ENCODE measurements at places on chromosomes 5 and 9.
A peak's percentile ranks its signal among the peaks of the same experiment; 100 is the strongest.

GRCh38 chr5:113612060-113612496, 98.6 kb downstream of the YTHDC2 start:
- peak; percentile 50 for DNase-seq

DNA sequence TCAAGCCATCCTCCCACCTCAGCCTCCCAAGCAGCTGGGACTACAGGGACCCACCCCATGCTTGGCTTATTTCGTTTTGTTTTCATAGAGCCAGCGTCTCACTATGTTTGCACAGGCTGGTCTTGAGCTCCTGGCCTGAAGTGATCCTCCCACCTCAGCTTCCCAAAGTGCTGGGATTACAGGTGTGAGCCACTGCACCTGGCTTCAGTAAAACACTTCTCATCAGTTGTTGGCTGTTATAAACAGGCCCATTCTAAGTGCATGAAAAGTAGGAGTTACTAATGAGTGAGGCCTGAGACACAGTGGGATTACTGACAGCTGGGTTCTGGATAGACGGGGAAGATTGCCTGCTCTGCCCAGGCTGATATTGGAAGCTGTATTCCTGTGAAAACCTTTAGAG, 3.5 kb downstream of the CRB2 start:
- DNase-seq = peak; percentile 77

DNA sequence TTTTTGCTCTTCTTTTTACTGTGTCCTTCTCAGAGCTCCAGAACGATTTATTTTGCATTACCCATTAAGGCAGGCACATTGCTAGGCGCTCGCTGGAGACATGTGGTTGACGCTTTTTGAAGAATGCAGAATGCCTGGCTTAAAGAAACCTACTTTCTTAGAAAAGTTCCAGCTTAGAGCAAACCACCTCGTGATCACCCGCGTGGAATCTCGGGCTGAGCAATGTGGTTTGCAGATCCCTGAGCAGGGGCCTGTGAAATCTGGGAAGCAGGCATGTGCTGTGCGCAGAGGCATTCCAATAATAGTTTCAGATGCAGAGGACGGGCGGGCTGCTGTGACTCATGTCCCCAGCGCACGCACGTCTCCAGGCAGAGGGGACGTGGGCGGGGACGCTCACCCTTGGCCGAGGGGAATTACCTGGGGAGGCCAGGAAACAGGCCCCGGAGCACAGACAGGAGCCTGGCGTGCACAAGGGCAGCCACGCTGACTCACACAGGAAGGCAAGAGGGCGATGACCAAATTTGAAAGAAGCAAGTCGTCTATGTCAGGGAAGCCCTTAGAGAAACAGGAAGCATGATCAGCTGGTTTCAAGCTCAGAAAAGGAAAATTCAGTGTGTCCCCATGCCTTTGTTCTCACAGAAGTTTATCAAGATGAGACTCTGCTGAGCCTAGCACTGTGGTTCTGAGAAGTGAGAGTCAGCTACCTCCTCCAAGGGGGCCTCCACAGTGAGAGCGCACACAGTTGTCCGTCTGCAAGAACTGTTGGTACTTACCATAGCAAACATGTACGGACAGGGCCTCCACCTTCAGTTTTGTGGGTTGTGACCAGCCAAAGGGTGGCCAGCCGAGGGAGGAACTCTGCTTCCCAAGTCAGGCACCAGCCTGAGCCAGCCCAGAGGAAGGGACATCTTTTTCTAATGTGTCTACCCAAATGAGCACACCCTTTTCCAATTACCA, 218.6 kb downstream of the PIK3R1 start:
- no peak for DNase-seq

DNA sequence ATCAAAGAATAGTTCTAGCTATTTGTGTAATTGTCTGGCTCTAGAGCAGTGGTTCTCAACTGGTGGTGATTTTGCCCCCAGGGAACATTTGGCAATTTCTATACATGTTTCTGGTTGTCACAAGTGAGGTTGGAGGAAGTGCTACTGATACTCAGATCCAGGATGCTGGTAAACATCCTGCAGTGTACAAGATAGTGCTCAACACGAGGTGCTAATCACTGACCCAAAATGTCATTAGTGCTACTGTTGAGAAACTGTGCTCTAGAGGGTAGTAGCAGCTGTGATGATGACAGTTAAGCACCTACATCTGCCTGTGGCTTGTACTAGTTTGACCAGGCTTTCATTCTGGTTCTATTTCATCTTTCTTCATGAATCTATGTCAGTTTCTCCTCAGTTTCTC, 22.1 kb downstream of the LRRC19 start:
- DNase-seq = peak; percentile 4

DNA sequence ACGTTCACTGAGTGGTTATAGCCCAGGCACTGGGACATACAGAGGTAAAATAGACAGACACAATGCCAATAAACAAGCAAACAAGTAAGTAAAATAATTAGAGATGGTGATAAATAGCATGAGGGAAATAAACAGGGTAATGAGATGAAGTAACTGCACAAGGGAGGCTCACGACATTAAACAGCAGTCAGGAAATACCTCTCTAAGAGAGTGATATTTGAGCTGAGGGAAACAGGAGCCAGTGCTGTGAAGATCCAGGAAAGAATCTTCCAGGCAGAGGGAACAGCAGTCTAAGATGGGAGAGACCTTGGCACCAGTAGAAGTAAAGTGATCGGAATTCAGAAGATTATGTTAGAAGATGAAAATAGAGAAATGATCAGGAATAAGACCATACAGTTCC, 279.4 kb downstream of the HINT1 start:
- no peak for DNase-seq

DNA sequence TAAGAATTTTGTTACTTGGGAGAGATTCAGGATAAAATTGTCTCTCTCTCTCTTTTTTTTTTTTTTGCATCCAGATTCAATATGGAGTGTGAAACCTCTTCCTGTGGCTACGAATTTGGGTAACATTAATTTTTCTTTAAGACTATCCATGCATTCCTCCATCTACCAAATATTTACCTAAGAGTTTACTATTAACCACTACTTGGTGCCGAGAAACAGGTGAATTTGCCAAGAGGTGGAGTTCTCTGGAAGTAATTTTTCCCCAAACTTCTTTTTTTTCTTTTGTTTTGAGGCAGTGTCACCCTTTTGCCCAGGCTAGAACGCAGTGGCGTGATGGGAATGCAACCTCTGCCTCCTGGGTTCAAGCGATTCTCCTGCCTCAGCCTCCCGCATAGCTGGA, 206.3 kb upstream of the VLDLR start:
- DNase-seq = no peak

DNA sequence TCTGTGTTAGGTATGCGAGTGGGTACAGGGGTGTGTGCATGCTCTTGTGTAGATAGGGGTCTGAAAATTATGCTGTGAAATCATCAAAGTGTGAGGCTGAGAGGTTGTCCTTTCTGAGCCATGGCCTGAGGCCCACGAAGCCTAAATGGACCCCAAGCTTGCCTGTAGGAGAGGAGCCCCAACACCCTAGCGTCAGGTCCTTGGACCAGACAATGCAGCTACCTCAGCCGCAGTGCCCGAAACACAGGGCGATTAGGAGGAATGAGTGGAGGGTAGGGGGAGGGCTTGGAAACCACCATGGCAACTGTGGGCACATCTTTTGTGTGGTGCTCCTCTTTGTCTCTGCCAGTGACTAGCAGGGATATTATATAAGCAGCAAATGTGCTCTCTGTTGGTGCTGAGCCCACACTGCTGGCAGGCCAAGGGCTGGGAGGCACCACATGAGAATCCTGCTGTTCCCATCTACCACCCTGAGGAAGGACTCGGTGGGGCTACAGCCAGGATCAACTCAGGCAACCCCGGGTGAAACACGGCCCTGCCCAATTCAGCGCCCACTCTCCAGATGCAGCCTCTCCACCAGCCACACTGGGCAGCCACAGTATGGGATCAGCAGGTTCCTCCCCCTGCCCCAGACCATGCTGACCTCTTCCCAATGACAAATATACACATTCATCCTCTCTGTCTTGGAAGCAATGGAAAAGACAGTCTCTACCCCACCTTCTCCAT, 84.6 kb upstream of the FSTL4 start:
- DNase-seq = no peak

GRCh38 chr9:124040935-124041816, 29.6 kb downstream of the LHX2 start:
- DNase-seq = peak; percentile 59

DNA sequence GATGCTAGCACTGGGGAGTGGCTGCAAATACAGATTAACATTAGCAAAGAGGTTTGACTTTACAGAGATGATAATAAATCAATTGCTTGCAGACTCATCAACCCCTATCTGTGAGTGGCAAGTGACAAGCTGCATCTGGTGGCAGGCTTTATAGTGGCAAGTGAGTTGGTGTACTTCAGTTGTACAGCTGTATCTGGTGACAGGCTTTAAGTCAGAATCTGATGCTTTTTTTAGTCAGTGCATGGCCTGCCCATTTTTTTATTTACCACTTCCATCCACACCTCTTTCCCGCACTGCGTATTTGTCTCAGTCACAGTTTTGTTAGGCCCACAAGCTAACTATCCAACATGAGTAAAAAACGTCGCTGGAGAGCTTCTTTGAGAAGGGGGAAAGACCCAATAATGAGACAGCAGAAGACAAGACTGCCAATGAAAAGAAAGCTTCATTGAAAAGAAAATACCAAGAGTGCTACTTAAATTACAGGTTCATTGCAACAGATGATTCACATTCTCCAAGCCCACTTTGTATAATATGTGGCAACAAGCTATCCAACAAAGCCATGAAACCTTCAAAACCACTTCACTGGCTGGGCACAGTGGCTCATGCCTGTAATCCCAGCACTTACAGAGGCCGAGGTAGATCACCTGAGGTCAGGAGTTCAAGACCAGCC, 23.1 kb downstream of the ANP32B start:
- no peak for DNase-seq

GRCh38 chr9:27206041-27206440, 90.9 kb downstream of the EQTN start:
- DNase-seq = no peak

DNA sequence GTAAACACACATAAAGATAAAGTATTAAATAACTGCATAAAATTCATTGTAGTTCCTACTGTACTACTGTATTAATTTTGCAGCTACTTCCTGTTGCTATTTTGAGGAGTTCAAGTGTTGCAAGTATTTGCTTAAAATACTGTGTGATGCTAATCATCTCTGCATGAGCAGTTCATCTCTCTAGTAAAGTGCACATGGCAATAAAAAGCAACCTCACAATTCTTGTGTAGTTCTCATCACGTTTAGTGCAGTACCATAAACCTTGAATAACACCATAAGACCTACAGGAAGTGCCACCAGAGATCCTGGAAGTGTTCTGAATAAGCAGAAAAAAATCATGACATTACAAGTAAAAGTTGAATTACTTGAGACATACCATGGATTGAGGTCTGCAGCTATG, 34.6 kb downstream of the CPLANE1 start:
- DNase-seq = no peak

DNA sequence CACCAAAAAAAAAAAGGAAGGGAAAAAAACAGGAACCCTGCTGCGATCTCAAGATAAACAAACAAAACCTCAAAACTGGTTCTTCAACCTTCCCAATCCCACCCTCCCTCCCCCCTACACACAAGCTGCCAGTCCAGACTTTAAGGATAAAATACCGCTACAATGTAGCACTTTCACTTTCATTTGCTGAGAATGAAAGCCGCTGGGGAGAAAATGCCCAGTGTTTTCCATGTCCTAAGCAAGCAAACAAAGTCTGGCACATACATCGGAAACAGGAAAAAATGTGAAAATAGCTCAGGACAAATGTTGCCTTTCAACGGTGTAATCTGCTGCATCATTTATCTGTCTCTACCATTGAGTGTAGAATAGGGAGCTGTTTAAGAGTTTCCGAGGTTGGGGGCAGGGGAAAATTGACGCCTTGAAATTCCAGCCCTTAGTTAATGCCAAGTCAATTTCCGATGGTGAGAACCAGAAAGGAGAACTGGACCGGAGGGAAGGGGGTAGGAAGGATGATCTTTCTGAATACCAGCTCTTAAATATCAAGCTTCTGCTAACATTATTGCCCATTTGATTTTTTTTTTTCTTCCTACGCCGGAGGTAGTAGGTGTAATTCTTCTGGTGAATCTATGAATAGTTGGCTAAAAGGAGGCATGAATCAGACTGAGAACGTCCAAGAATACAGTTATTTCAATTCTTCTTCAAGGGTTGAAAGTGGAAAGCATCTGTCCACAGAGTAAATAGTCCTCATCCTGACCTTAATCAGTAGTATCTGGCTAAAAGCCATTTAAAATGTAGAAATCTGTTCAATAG, 1.2 kb upstream of the ADAMTS6 start:
- DNase-seq = no peak

GRCh38 chr5:173069671-173070070, 13.5 kb downstream of the CREBRF start:
- no peak for DNase-seq

DNA sequence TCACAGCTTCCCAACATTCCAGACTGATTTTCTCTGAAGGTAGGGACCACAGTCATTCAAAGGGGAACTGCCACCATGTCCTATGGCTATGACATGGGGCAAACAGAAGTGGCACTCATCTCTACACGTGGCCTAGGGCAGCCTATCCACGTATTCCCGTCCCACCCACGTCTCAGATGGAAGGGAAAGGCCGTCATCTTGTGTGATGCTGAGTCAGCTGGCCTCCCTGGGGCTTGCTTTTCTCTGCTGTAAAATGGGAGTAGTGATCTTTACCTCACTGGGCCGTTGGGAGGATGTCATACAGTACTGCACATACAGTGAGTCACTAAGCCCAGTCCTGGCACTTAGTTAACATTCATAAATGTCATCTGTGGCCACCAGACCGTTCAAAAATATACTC, 72.3 kb downstream of the RAPGEF1 start:
- DNase-seq = no peak

DNA sequence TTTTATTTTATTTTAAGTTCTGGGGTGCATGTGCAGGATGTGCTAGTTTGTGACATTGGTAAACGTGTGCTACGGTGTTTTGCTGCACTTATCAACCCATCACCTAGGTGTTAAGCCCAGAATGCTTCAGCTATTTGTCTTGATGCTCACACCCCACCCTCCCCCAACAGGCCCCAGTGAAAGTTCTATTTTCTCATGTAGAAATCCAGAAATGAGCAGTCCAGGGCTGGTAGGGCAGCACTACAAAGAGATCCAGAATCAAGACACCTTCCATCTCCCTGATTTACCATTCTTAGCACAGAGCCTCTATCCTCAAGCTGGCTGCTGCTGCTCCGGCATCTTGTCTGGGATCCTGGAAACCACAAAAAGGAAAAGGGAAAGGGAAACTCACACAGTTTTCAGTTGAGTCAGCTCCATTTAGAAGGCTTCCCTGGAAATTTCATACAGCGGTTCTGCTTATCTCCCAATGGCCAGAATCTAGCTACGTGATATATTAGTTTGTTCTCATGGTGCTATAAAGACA, 85.4 kb upstream of the SMARCA2 start:
- no peak for DNase-seq

GRCh38 chr5:109905906-109906305, 216.2 kb downstream of the MAN2A1 start:
- no peak for DNase-seq

GRCh38 chr9:117682955-117683710, 21.1 kb upstream of the TLR4 start:
- DNase-seq = no peak
